Activated CD8-positive, alpha-beta memory T cell treated with anti-CD3 and anti-CD28 coated beads, Interleukin-2, amount 50 U/mL, for 4 hours (primary cell): ENCODE measurements at places on chromosomes 6 and 20.
A peak's percentile ranks its signal among the peaks of the same experiment; 100 is the strongest.

DNA sequence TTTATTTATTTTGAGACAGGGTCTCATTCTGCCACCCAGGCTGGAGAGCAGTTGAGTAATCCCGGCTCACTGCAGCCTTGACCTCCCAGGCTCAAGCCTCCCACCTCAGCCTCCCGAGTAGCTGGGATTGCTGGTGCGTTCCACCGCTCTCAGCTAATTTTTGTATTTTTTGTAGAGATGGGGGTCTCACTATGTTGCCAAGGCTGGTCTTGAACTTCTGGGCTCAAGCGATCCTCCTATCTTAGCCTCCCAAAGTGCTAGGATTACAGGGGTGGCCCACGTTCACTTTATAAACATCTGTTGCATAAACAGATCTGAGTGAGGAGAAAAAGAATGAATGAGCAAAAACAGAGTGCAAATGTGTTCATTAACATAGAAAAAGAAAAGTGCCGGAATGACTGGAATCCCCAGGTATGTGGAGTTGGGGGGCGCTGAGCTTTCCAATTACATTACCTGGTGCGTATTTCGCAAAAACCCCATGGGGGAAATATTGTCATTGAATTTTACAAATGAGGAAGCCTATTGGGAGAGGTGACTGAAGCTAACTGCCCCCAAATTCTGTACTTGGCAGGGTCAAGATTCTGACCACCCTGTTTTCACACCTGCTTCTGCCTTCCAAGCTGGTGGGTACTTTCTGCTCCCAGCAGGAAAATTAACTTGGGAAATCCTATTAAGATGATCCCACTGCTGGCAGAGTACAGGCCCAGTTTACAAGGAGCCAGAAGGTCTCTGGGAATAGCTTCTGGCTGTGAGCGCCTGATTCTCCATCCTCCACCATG is 207.7 kb upstream of the JARID2 start:
- no peak for DNase-seq

DNA sequence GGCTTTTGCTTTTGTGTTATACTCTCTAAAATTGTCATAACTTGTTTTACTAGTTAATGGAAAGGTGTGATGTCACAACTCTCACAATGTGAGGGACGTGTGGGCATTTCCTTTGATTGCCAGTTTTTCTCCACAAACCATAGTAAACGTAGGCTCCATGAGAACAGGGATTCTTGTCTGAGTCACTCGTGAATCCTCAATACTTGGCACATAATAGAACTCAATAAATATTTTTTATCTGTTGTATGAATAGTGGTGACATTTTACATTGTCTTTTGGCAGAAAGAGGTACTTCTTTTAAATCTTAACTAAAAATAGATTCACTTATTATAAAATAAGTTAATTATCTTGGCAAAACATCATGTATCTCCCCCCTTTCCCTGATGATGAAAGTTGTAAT is 69.0 kb upstream of the CNKSR3 start:
- DNase-seq = no peak

DNA sequence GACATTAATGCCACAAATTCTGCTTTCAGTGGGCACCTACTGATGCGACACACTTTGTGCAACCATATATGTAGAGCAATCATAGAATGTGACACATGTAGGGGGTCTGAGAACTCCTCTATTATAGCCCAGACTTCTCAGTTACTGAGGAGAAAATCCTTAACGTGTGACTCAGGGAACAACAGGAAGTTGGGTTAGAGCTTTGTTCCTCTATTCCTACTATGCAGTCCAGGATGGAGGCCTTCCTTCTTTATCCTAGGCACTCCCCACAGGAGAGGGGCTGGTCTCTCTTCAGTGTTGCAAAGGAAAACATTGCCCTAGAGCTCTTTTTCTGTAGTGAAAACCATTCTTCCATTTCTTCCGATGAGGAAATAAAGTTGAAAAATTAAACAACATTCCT is 39.6 kb upstream of the RCAN2 start:
- DNase-seq = no peak

DNA sequence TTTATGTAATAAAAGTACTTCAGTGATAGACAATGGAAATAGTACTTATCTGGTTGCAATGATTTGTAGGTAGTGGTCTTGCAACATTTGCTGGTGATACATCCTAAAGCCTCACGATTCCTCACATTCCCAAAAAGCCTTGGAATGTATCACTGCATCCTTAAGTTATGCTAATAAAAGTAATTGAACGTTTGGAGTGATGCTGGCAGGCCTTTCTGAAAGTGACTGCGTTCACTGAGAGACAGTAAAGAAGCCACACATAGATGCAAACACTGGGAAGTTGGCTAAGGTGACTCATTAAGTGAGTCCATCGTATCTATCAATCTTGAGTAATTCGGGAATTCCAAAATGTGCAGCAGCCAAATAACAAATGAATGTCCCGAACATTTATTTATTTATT is 444.1 kb upstream of the SOX4 start:
- DNase-seq = no peak

- no peak for DNase-seq
Measured at GRCh38 chr20:23370873-23371272, 8.9 kb downstream of the GZF1 start.

- no peak for DNase-seq
Measured at GRCh38 chr6:108632441-108632840, 71.7 kb downstream of the FOXO3 start.

GRCh38 chr6:126919947-126920346 is 198.5 kb upstream of the RSPO3 start:
- DNase-seq = no peak

DNA sequence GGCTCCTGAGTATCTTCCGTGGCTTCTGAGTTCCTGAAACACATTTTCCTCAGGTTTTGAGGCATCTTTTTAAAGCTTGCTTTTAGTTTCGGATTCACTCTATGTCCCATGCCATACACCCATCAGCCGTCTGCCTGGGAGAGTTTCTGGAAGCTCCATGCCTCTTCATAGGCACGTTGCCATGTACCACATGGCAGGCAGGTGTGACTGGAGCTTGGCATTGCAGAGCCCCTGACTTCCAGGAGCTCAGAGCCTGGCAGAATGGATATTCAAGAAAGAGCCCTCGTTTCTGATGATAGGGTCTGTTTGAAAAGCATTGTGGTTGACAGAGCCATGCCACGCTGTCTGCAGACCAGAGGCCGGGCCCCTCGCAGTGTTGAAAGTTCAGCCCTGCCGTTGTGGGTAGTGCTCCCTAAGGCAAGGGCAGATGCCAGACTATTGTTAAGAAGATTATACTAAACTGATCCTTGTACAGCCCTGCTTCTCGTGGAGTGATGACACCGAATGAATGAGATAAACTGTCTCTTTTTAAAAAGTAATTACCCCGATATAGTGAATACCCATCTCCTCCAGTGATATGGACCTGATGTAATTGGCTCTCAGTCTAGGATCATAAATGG is 100.0 kb downstream of the RPP40 start:
- no peak for DNase-seq

DNA sequence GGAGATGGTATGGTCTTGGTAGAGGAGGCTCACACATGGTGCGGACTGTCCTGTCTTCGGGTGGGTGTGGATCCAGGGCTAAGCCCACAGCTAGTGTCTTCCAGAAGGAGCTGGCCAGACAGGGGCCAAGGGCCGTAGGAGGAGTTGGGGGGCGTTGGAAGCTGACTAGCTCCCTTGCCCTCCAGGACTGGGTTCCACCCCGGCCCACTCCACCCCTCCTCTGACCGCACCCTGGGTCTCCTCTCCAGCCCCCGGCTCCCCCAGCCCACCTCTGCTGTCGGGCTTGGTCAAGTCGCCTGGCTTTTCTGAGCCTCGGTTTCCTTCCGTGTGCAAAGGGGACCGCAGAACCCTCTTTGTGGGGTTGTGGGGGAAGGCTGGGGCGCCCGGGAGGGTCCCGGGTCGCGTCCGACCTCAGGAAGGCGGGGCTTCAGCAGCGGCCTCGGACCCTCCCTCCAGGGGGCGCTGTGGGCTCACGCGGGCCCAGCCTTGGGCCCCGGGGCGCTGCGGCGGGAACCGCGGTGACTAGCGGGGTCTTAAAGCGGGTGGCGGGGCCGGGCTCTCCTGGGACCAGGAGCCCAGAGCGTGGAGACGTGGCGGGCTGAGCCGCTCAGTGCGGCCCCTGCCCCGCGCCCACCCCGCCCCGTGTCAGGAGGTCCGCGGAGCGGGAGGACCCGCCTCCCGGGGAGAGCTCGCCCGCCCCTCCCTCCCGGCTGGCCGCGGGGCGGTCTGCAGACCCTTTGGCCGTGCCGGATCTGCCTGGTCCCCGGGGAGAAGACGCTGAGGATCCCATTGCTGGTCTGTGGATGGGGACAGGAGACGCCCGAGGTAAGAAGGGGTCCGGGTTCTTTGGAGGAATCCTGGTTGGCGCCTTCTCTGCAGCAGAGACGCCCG is 5.4 kb downstream of the NPBWR2 start:
- peak; percentile 71 for DNase-seq

GRCh38 chr6:135673501-135674309 is 176.2 kb upstream of the AHI1 start:
- no peak for DNase-seq

- no peak for DNase-seq
Measured at GRCh38 chr6:107330168-107330567, 129.2 kb downstream of the PDSS2 start.

DNA sequence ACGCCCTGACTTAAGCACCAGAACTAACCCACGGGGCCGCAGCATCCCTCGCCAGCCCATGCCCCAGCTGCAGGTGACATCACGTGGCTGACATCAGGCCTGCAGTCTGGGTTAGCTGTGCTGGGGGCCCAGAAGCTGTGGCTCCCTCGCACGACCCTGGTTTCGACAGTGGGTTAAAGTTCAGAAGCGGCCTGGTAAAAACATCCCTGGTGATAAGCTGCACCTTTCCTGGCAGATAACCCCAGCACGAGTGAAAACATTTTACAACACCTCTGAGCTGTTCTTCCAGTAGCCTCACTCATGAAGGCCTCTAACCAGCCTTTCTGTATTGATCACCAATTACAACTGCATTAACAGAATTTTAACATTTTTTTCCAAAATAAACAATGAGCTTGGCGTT is 136.4 kb upstream of the RREB1 start:
- DNase-seq = no peak

GRCh38 chr20:62523473-62524203 is 47.8 kb upstream of the GATA5 start:
- DNase-seq = peak; percentile 66

- no peak for DNase-seq
Measured at GRCh38 chr6:142761756-142762155, 183.2 kb downstream of the HIVEP2 start.

DNA sequence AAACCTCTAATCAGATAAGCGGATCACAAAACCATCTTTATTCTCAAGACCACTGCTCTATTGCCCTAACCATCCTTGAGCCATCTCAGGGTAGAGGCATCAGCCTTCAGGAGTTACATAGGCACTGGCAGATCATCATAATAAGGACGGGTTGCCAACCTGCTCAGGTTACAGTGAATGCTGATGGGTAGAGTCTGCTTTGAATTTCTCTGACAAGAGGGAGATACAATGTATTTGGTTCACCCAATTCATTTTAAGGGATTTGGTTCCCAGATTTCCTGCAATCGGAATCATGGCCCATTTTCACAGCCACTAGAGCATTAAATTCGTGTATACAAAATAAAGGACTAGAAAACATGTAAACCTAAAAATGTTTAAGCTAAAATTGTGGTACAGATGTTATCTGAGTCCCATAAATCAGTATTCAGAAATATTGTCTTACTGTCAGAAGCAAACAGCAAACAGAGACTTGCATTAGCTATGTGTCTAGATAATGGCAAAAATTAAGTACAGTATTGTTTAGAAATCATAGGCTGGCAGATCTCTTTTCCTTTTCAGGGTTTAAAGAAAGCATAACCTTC is 41.9 kb upstream of the TMEM170B start:
- no peak for DNase-seq

DNA sequence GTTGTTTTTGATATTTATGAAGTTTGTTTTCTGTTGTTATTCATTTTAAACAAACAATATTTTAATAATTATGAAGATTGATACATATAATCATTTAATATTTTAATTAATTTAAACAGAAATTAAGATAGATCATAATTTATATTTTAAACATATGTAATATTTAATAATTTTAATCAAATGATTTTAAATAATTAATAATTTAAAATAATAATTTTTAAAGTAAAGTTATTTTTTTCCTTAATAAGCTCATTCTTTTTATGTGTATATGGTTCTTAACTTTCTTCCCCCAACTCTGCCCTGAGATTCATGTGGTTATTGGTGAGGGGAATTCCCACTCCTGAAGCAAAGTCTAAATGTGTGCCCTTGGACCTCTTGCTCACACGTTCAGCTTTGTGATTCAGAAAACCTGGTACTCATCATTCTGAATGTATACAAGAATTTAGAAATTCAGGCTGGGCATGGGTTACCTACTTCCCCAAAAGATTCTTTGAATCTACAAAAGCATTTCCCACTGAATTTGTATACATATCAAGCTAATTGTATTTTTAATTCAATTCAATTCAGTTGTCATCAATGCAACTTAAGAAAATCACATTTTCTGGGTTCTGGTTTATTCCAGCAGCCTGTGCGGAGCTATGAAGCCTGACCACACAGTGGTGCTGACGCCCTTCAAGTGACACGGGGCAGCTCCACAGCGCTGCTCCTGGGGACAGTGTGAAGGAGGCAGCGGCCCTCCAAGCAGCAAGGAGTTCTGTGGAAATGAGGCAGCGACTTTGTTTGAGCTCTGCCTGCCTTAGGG is 168.9 kb upstream of the UST start:
- no peak for DNase-seq

DNA sequence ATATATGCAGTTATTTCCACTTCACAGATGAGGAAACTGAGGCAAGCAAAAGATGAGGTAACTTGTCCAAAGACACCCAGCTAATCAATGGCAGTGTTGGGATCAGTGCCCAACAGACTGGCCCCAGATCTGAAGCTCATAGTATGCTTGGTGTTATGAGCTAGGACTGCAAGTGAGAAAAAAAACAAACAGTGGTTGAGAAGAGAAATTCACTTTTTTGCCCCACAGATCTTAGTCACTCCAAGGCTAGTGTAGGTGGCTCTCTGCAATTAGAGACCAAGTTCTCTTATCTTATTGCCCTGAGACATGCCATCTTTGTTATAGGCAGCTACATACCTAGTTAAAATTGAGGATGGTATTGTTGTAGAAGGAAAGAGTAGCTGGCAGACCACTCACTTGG is 16.3 kb downstream of the PLEKHG1 start:
- DNase-seq = no peak

- no peak for DNase-seq
Measured at GRCh38 chr6:154459513-154459912, 51.0 kb downstream of the CNKSR3 start.

GRCh38 chr6:164377348-164377918 is 932.0 kb downstream of the C6orf118 start:
- DNase-seq = no peak
